ENCODE measurements at places on chromosomes 2 and 18.

- no peak for DNase-seq
Measured at GRCh38 chr2:61898810-61899209, 6.7 kb upstream of the COMMD1 start.

- no peak for DNase-seq
Measured at GRCh38 chr2:96967961-96968360, 18.4 kb downstream of the FAM178B start.

- no peak for DNase-seq
Measured at GRCh38 chr2:217071416-217071815, 211.6 kb upstream of the TNP1 start.

GRCh38 chr2:109030870-109031475 lies 42.0 kb upstream of the EDAR start:
- peak; percentile 6 for DNase-seq

DNA sequence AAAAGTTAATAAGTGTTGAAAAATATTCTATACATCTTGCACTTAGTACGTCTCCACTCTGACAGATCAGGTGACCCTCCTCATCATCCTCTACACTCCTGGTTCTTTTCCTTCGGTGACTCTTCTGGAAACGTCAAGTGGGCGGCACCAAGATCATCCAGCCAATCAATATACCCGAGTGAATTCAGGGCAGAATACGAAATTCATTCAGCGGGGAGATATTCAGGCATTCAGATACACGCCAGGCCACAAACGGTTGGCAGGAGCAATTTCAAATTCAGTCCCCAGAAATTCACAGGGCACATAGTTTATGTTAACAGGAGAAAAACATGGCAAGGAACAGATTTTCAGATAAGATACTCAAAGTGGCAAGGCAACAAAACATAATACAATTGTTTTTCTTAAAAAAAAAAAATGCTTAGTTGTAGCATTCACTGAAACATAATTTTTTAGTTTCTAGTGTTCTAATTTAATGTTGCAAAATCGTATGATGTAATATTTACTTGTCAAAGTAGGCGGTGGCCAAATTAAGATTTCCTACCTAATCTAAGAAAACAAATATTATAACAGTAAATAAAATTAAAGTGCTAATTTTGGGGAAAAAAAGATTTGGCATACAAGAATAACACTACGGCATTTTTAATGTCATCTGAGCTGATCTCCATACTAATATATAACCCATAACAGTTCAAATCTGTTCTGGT lies 4.2 kb downstream of the CLK1 start:
- DNase-seq = no peak

DNA sequence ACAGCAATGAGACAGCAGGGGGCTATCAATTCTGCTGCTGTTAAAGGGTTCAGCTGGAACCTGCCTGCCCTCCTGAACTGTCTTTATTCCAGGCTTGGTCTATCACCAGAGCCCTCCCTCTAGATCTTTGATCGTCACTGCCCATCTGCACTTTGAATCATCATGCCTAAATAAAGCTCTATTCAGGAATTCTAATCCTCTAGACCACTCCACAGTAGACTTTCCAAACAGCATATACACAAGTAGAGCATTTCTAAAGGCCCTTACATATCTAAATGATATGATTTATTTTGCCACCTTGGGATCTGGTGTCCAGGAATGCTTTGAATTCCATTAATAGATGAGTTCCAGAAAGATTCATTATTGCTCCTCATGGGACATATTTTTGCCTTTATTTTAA lies 542.1 kb upstream of the SYT4 start:
- no peak for DNase-seq

GRCh38 chr2:158926478-158926948 lies 41.9 kb upstream of the TANC1 start:
- DNase-seq = no peak

- no peak for DNase-seq
Measured at GRCh38 chr2:151943461-151943860, 115.2 kb upstream of the ARL5A start.

- DNase-seq = no peak
Measured at GRCh38 chr2:157259386-157259785, 1.9 kb downstream of the GALNT5 start.

GRCh38 chr2:45699032-45699658 lies 47.7 kb downstream of the PRKCE start:
- DNase-seq = no peak

DNA sequence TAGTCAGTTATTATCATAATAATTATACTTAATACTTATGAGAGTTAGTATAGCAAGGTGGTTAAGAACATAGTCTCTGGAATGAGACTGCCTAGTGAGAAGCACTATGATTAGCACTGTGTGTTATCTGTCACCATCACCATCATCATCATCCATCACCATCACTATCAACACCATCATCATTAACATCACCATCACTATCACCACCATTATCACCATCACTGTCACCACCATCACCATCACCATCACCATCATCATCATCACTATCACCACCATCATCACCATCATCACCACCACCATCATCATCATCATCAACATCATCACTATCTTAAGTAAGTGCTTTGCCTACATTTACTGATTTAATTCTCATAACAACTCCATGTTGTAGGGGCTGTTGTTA lies 39.6 kb downstream of the SRSF7 start:
- no peak for DNase-seq

GRCh38 chr18:64659196-64659595 lies 510.3 kb upstream of the LINC00305 start:
- no peak for DNase-seq

DNA sequence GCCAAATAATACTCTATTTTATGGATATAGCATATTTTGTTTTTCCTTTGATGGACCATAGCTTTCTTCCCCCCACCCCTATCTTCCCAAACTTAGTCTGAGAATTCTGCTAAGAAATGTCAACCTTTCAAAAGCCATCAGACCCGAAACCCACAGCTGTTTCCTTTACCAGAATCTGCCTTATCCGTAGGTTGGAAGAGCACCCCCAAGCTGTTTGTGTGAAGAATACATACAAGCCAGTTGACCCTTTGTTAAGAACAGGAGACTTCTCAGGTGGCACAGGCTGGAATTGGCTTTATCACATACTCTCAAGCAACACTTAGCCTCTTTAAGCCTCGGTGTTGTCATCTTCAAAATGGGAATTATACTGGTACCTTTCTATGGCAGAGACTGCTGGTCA lies 135.1 kb downstream of the ACTR3 start:
- DNase-seq = no peak

DNA sequence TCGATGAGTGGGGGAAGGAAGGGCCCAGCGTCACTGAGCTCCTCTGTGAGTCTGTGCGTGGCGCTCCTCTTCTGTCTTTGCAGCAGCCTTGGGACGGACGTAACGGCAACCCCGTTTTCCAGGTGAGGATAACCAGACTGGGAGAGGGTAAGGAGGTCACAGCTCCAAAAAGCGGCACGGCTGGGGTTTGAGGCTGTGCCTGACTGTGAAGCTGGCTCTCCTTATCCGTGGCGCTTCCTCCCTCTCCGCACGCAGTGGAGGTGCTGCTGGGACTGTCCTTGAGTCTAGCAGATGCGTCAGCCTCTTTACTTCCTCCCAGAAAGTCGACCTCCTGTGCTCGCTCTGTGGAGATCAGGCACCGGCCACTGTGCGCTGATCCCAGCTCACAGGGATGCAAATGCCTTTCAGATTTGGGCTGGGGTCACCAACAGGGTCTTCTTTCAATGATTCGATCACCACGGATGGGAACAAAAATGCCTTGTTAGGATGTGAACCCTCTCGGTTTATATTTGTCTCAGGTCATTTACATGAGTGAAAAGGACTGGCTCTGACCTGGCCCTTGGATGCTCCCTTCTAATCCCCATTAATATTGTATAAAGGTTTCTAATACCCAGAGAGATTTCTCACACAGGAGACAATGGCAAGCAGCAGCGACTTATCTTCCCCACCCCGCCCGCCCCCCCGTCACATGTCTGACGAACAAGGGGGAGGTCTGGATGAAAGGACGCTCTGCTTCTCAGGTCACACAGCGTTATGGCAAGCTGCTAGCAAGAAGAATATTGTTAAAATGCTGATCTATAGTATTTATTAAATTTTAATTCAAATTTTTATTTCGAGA lies 30.1 kb upstream of the E2F6 start:
- DNase-seq = no peak
